EH (cell line): ENCODE measurements at places on chromosomes 11 and 22.
A peak's percentile ranks its signal among the peaks of the same experiment; 100 is the strongest.

GRCh38 chr11:130002846-130003716, 446 bp upstream of the PRDM10 start:
- DNase-seq: peak; percentile 98

- no peak for DNase-seq
These were observed 118.1 kb upstream of the ARHGAP20 start for GRCh38 chr11:110830344-110830743.

DNA sequence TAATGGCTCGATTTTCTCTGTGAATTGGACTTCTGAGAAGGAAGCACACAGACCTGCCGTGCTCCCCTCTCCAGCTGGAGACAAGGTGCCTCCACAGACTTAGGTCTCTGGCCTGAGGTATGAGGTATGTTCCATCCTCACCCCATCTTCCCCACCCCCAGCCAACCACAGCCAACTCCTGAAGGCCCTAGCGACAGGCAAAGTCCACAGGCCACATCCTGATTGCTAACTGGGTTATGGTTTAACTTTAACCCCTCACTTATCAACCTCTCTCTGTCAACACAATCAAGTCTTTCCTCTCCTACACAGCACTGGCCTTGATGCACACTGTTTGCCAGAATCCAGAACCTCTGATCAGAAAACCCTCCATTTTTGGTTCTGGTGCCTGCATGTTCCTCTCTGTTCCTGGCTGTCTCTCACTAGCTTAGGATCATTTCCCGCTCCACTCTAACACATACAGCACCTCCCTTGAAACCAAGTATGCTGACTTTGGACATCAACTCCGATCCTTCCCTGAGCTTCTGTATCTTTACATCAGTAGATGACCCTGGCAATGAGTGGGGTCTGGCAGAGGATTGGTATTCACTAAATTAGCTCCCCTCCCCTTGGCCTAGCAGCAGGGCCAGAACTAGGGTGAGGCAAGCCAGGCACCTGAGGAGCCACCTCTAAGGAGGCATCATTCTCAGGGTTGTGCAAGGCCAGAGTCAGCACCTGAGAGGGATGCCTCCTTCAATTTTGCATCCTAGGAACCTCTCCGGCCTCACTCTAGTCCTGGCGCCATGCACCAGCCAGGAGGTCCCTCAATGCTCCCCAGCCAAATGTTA, 22.0 kb downstream of the JAML start:
- DNase-seq: no peak

GRCh38 chr11:8763070-8763685, 80.6 kb downstream of the RPL27A start:
- no peak for DNase-seq

- DNase-seq: peak; percentile 92
These were observed 5.9 kb upstream of the ETS1 start for GRCh38 chr11:128593281-128593680.

- DNase-seq: no peak
These were observed 33.8 kb upstream of the LRRC32 start for GRCh38 chr11:76704171-76704948.

- peak; percentile 80 for DNase-seq
These were observed 39.1 kb upstream of the POU2AF2 start for GRCh38 chr11:111206472-111206871.

- DNase-seq: no peak
These were observed 4.7 kb downstream of the ROBO3 start for GRCh38 chr11:124869856-124870387.

- no peak for DNase-seq
These were observed 43.4 kb downstream of the MCM5 start for GRCh38 chr22:35443338-35443737.
